NCI-H1048 (cell line): ENCODE measurements at places on chromosomes 3 and 15.

GRCh38 chr3:127812151-127812550 lies 10.2 kb downstream of the MGLL start:
- DNase-seq, result no peak

GRCh38 chr15:51186891-51187290 lies 92.2 kb upstream of the TNFAIP8L3 start:
- DNase-seq, result no peak

- DNase-seq, result no peak
These were observed 330.6 kb upstream of the MCTP2 start for GRCh38 chr15:93900476-93901400.

GRCh38 chr3:115211810-115212492 lies 64.9 kb upstream of the ZBTB20 start:
- no peak for DNase-seq

DNA sequence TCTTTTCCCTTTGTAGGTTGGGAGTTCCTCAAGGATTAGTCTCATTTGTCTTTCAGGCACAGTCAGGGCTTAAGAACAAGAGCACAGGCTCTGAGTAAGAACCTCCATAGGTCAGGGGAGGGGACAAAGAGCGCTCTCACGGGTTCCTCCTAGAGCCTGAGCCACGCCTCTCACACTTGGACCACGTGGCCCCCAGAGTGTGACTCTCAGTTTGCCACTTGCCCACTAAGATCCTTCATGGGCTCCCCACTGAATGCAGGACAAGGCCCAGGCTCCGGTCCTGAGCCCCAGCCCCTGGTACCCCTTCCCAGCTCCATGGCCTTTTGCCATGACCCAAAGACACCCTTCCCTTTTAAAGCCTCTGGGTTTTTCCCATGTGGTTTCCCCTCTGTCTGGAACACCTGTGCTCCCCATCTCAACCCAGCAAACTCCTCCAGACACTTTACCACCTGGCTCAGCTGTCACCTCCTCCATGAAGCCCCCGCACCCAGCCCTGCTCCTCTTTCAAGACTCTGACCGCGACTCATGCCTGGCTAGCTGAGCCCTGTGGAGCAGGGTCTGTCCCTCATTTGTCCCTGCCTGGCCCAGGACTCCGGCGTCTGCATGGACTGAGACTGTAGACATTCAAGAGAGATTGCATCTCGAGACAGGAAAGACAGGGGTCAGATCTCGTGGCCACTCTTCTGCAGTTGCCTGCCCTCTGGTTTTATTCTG lies 32.7 kb downstream of the IQSEC1 start:
- DNase-seq, result no peak

DNA sequence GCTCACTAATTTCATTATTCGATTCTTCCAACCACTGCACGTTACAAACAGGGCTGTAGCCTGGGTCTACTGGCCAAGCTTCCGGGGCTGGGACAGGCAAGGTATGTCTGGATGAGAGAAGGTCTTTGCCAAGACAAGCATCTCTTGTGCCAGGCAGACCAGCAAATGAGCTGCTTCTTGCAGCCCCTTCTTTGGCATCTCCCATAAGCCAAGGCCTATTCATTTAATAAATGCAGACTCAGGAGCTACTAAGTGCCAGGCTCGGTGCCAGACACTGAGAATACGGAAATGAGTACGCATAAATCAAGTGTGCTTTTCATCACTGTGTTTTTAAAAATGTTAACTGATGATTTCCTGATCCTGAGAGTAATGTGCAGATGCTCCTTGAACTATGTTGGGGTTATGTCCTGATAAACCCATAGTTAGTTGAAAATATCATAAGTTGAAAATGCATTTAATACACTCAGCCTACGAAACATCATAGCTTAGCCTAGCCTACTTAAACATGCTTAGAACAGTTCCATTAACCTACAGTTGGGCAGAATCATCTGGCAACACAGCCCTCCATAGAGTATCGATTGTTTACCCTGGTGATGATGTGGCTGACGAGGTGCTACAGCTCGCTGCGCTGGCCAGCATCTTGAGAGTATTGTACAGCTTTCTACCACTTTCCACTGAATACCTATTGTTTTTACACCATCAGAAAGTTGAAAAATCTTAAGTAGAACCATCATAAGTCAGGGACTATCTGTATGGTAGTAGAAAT lies 135.0 kb upstream of the CTDSPL start:
- no peak for DNase-seq

- no peak for DNase-seq
These were observed 41.1 kb upstream of the TIPARP start for GRCh38 chr3:156633335-156633734.

DNA sequence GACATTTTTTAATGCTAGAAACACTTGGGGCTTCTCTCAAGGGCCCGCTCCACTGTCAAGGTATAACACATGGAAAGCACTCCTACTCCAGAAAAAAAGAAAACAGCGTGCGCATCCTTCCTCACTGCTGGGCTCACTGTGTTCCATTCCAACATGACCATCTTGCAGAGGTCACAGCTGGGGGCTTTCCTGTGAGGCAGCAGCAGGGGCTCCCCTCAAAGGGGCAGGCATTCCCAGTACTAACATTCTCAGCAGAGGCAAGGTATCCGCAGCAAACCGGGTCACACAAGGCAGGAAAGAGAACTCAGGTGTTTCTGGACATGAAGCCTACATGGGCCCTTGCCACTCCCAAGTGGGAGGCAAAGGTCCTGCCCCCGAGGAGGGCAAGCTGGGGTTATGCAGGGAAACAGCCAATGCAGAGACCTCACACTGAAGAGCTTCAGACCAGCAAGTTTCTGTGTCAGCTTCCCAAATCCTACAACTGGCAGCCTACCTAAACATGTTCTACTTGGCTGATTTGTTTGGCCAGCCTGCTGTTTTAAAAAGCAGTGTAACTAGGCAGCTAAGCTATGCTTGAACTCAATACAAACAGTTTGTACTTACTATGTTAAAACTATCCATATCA lies 6.4 kb downstream of the BDH1 start:
- DNase-seq, result no peak

DNA sequence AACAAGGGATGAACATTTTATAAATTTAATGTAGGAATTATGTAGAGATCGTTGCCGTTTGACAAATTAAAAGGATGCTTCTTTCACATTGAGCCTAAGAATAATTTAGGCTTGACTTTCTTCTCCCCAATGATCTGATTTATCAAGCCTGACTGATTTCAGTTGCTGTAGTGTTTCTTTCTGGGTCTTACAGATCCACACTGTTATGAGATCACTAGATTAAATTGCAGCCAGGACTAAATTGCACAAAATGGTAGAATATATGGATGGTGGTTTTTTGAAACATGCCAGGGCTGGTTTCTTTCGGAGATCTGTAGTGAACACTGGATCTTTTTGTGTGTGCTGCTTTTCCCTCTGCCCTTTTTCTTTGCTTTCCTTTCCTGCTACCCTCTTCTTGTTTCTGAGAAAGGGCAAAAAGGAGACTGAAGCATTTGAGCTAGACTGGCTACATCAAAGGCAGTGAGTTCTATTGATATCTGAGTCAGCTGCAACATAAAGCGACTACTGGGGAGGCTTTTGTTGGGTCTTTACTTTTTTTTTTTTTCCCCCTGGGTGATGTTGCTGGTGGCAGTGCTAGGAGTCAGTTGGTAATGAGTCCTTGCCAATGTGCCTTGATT lies 83.0 kb downstream of the AKAP13 start:
- no peak for DNase-seq

GRCh38 chr15:60935130-60935529 lies 294.0 kb downstream of the RORA start:
- no peak for DNase-seq

- no peak for DNase-seq
These were observed 23.3 kb downstream of the SEC22A start for GRCh38 chr3:123225016-123225415.

DNA sequence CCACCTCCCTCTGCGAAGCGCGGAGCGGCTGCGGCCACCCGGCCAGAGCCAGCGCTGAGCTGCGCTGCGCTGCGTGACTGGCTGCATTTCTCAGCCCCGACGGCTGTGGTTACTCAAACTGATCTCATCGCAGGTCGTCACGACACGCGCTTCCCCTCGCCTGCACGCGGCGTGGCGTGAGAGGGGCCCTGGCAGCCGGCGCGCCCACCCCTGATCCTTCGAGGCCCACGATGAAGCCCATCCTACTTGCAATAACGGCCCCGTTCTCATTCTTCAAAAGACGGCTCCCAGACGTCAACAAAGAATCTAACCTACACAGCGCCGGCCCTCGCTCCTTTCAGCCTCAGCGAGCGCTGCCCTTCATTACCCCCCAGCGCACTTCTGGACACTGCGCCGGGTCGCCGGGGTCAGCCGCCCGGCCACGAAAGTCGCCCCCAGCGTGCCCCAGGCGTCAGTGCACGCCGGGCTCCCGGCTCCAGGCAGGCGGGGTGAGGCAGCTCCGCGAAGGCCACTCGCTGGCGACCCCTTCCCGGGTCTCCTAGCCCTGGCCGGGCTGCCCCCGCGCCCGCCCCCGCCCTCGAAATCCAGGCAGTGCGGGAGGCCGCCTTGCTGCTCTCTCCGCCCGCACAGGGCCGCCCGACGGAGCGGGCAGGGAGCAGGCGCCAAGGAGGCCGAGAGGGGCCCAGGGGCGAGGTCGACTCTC lies 9.9 kb upstream of the LEKR1 start:
- DNase-seq, result no peak

DNA sequence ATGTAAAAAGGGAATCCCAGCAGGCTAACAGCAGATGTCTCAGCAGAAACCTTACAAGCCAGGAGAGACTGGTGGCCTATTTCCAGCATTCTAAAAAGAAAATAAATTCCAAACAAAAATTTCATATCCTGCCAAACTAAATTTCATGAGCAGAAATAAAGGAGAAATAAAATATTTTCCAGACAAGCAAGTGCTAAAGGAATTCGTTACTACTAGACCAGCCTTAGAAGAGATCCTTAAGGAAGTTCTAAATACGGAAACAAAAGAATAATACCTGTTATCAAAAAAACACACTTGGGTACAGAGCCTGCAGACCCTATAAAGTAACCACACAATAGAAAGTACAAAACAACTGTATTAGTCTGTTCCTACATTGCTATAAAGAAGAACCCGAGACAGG lies 41.4 kb downstream of the HDGFL3 start:
- no peak for DNase-seq

GRCh38 chr3:159881828-159882309 lies 106.8 kb upstream of the IL12A start:
- DNase-seq, result no peak

- DNase-seq, result no peak
These were observed 26.9 kb upstream of the THRB start for GRCh38 chr3:24521420-24522145.

- no peak for DNase-seq
These were observed 425.6 kb upstream of the NECTIN3 start for GRCh38 chr3:110646055-110646454.

DNA sequence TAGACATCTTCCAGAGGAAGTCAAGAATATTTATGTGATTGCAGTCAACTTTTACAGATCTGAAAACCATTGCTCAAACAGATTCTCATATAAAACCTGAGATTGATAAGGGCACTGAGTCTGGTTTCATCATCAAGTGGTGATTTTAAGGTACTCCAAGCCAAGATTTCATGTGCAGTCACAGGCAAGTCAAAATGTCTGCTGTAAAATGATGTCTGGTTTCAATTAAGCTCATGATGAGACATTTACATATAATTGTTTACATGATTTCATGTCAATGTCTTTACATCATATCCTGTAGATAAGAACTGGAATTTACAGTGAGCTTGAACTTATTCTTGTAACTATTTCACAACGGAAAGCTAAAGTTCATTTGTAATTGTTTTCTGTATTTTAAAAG lies 1215.5 kb downstream of the ROBO2 start:
- no peak for DNase-seq

GRCh38 chr3:123881771-123882170 lies 2.4 kb downstream of the MYLK start:
- DNase-seq, result no peak

- no peak for DNase-seq
These were observed 1087.1 kb upstream of the ALCAM start for GRCh38 chr3:104279617-104280016.

- peak; percentile 50 for DNase-seq
These were observed 291.0 kb downstream of the TBL1XR1 start for GRCh38 chr3:176906046-176906905.
